ENCODE measurements at places on chromosomes 7 and 10.
A peak's percentile ranks its signal among the peaks of the same experiment; 100 is the strongest.

DNA sequence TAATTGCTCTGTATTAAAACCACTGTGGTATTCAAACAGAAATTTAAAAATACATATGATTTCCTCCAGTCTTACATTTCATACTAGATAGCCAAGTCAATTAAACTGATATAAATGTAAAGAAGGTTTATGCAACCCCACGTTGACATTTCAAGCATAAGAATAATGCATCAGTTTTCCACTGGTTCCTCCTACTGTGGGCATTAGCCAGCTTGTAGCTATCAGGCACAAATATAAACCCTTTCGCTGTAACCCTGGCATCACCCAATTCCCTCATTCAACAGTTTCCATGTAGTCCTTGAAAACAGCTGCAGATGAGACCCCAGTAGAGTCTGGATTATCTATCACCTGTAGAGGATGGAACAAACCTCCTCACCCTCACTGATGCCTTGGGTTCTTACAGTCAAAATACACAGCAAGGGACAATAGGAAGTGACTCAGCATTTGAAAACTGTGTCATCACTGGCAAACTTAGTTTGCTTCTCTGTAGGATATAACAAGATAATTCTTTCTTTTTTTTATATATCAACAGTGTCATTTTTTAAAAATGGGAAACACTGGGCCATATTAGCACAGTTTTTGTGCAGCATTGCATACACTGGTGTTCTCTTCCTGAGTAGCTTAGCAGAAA lies 113.0 kb downstream of the PDE1C start:
- DNase-seq: no peak

- no peak for DNase-seq
Measured at GRCh38 chr7:112060625-112061024, 145.6 kb downstream of the DOCK4 start.

GRCh38 chr7:2198206-2198605 lies 34.5 kb downstream of the MAD1L1 start:
- no peak for DNase-seq

DNA sequence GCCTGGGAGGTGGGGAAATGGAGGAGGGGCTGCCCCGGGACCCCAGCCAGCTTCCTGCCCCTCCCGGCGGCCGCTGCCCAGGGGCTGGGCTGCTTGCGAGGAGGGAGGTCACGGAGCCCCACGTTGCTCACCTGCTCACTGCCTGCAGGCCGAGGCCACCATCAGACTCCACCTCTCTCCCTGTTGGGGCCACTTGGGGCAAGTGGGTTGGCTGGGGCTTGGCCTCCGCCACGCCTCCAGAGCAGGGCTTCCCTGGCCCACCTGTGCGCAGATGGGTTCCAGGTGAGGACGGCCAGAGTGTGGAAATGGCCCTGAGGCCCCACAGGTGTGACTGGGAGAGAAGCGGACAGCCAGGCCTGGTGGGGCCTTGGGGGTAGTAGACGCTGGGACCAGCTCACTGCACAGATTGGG lies 82.8 kb upstream of the DIP2C start:
- no peak for DNase-seq

- DNase-seq: no peak
Measured at GRCh38 chr7:113921363-113921762, 2.6 kb upstream of the PPP1R3A start.

DNA sequence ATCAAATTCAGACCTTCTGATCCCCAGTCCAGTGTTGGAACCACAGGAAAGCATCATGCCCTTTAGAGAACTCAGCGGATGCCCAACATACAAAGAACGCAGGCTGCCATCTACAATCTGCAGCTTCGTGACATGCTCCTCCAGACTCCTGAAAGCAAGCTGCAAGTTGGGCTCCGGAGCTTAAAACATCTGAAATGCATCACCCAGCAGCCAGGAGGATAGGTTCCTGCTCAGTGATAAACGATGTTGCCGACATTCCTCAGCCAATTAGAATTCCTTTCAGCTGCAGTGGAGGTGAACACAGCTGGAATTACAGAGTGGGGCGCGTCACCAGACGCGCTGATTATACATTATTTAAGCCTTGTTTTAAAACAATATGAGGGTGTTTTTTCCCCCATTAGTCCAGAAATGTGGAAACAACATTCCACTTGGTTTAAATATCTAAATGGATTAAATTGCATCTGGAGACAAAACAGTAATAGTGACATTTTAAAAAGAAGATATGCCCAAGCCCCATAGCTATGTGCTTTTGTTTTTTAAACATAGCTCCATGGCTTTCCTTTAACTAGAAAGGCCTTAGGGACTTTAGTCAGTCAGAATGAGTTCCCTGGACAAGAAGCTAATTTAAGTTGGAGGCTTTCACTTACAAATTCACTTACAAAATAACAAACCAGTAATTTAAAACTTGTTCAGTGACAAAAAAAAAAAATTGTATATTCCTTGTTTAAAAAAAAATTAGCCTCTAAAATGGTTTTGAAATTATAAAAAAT lies 6.3 kb downstream of the SMURF1 start:
- peak; percentile 70 for DNase-seq

DNA sequence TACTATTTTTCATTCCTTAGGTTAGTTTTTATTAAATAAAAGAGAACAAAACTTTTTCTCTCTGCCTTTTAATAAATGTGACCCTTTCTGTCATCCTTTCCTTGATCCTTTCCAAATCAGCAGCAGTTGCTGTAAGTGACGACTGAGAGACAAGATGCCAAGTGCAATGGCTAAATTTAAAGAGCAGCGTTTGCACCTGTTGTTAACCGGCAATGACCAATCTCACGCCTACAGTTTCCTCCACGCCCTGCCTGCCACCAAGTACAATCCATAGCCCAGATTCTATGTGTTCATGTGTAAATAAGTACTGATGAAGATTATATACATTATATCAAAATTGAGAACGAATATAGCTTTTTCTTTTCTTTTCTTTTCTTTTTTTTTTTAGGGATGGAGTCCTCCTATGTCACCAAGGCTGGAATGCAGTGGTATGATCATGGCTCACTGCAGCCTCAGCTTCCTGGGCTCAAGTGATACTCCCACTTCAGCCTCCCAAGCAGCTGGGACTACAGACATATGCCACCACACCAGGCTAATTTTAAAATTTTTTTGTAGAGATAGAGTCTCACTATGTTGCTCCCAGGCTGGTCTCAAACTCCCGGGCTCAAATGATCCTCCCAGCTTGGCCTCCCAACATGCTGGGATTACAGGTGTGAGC lies 6.5 kb upstream of the MCU start:
- DNase-seq: no peak

DNA sequence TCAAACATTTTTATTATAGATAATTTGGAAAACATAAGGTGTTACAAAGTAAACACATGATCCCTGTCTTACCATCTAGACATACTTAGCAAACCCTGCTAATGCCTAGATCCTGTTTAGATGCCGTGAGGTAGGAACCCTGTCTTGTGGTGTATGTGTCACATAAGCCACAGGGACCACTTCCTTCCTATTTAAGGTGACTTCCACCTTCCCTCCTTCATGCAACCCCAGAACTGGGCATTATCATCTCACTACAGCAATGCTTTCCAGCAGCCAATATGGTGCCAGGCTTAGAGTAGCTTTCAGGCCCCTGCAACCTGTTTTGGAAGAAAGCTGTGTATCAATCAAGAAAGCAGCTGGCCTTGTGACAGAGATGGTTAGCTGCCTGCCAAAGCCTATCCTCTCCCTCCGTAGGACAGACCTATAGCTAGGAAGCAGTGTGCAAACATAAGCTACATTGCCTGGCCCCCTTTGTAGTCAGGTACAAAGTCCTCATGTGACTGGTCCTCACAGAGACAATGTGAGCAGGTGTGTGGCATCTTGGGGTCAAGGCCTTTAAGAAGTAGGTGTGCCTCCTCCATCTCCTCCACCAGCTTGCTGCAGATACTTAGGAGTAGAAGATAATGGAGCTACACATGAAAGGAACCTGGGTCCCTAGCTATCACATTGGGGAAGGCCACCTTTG lies 146.8 kb downstream of the SPAG6 start:
- DNase-seq: no peak

GRCh38 chr10:48838834-48839233 lies 100.8 kb downstream of the LRRC18 start:
- no peak for DNase-seq

GRCh38 chr7:81457852-81458522 lies 311.9 kb downstream of the HGF start:
- peak; percentile 13 for DNase-seq

DNA sequence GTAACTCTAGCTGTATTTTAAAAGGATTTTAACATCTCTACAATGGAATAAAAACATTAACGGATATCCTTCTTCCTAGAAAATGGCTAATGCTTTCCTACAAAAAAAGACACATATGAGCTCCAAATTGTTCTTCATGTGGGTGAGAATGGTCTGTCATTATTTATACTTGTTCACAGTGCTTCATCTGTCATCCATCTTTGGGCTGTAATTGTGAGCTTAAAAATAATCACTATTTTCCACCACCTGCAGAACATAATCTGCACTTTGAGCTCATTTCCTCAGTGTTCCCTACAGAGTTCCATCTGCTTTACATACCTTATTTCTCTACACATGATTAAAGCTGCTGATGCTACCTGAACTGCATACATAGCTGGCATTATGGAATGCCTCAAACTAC lies 979.1 kb upstream of the C7orf33 start:
- no peak for DNase-seq

- peak; percentile 60 for DNase-seq
Measured at GRCh38 chr7:33807779-33808482, 97.4 kb upstream of the BMPER start.

DNA sequence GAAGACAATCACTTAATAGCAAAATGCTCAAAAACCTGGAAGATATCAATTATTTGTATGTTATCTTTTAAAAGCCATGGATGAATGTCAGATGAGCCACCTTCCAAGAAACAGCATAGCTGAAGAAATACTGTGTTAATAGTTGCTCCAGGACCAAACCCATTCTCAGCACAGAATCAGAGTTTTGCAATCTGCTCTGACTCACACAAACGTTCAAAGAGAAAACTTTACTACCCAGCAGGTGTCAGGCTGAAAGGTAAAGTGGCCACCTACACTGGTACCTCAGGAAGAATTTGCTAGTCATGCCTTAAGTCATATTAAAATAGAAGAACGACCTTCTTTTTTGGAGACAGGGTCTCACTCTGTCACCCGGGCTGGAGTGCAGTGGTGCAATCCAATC lies 526.5 kb downstream of the PARD3 start:
- DNase-seq: no peak

- DNase-seq: no peak
Measured at GRCh38 chr10:7272008-7272407, 138.8 kb downstream of the SFMBT2 start.

DNA sequence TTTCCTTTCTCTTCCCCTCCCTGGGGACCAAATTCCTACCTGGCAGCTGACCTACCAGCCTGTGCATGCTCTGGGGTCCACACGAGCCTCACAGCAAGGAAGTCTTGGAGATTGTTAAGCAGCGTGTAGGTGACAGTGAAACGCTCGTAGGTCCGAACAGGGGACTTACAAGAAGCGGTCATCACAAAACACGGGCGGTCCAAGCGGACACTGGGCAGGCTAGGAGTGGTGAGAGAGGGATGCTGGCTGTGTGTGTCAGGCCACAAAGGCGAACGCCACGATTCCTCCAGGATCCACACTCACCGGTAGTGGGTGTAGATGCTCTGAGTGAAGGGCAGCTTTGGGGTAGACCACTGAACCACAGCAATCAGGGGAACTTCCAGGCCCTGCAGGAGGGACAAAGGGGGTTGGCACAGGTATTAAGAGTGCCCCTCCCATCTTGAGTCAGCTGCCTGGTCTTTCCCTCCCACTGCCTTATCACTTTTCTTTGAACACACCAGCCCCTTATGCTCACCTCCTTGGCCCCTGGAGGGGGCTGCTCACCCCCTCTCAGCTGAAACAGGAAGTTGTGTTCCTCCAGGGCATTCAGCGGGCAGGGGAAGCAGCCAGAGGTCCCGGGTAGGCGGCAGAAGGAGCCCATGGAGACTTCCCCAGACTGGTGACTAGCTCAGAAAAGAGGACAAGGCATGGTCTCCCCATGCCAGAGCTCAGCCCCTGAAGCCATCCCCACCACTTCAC lies 2.0 kb downstream of the TRAPPC14 start:
- no peak for DNase-seq

DNA sequence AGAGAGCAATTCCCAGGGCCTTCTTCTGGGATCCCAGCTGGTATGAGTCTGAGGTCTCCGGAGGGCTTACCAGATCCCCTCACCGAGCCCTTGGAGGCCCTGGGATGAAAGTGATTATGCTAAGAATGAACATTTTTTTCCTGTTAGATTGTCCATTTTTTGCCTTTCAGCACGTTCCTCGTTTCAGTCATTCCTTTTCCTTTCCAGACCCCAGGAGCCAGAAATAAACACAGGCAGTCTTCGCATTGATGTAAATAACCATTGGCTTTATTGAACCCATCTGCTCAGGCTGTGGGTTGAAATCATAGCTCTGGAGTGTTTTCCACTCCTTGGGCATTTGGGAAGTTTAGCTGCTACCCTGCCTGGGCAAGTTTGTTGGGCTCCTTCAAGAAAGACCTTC lies 320.9 kb upstream of the AUTS2 start:
- no peak for DNase-seq

DNA sequence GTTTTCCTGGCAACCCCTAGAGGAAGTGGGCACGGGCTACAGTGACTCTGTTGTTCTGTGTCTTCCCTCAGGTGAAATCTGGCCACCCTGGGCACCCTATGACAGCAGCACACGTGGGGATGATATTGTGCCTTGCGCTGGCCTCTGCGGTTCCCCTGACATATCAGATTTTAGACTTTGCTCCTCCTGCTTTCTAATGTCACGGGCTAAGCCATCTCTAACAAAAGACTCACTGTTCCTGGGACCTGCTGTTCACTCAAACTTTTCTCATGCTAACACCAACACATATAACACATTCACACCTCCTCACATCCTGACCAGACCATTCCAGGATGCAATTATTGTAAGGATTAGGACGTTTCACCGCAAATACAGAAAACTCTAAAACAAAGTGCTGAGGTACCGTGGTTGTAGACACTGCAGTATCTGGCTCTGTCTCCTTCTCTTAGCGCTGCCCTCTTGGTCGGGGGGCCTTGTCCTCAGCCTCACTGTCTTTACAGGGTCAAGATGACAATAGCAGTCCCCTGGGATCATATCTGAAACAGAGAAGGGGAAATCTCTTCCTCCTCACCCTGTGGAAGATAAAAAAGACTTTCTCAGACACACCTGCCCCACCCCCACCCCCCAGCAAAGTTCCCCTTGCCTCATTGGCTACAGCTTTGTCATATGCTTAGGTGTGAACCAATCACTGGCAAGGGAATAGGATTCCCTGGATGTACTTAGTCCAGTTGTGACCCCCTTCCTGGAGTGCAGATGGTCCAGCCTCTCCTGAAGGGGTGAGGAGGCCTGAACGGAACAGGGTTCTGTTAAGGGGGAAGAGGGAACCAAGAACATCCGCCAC lies 14.1 kb downstream of the CHN2 start:
- no peak for DNase-seq

DNA sequence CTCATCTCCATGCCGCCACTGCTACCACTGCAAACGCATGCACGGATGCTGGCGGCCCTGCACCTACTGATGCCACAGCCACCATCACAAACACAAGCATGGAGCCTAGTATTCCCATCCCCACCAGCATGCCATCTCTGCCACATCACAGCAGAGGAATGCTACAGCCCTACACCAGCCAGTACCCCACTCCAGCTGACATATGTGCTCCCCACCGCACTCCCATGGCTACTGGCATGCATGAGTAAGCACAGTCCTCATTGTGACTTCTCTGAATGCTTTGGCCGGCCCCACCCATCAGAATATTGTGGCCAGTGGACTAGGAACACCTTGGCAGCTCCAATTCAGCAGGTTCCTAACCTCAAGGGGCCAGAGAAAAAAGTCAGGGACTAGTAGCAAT lies 705.5 kb downstream of the POM121L12 start:
- DNase-seq: no peak

GRCh38 chr7:119935418-119936025 lies 337.5 kb upstream of the KCND2 start:
- peak; percentile 21 for DNase-seq

- DNase-seq: no peak
Measured at GRCh38 chr10:16952610-16953009, 135.4 kb upstream of the RSU1 start.
